ENCODE measurements at places on chromosomes 2 and 18. TPM values are rescaled to one million over a fixed set of nuclear protein-coding genes. Genes with fewer than 3 reads are reported as not detected.

Gene STPG4
- total RNA-seq: 0.55 TPM

- no peak for DNase-seq
These were observed 69.0 kb downstream of the COL6A3 start for GRCh38 chr2:237344942-237345341.

DNA sequence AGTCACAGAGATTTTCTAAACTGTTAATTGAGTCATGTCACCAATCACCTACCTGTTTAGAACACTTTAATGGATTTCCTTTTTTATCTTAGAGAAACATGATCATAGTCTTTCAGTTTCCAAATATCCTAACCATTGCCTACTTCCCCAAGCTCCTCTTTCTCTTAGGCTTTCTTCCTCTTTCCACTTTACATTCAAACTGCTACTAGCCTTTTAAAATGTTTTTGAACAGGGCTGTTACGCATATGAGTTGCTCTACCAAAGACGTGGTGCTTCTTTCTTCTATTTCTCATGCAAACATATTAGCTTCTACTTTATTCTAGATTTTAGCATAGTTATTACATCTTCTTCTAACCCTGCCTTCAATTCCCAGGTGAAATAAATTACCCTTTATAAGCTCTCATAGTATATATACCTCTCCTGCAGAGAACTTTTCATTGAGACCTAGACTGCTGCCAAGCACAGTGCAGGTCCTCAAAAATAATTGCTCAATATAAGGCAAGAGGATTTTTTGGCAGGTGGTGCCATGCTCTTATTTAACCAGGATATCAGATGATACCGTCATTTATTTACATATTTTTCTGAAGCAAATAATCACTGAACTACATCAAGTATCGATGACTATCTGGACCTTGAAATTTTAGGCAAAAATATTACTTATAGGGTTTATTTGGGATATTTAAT, 937.1 kb downstream of the TSN start:
- DNase-seq: no peak

- no peak for DNase-seq
These were observed 164.2 kb downstream of the ANTXR1 start for GRCh38 chr2:69177063-69177771.

- DNase-seq: no peak
These were observed 213.0 kb downstream of the RNF152 start for GRCh38 chr18:61679836-61680235.

Gene RIT2
- total RNA-seq: not detected

Gene CRYGC
- not detected for total RNA-seq

DNA sequence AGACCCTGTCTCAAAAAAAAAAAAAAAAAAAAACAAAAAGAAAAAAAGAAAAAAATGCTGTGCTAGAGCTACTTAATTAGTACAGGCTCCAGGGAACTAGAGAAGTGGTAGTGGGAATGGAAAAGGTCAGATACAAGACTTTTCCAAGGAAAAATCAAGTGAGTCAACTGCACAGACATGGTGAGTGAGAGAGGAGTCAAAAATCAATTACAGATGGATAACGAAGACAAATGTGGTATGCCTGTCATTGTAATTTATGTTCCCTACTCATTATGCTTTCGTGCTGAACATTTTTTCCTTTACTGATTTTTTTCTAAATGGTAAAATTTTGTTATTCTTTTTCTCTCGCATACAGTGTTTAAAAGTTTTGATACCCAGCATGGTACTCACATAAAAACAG, 111.5 kb downstream of the MDH1 start:
- DNase-seq: no peak

Data from activated naive CD4-positive, alpha-beta T cell treated with anti-CD3 and anti-CD28 coated beads, Interleukin-2, amount 50 U/mL, for 72 hours (primary cell).